ENCODE measurements at places on chromosomes 3 and 15.

- no peak for DNase-seq
Measured at GRCh38 chr3:52769786-52770455, 819 bp downstream of the NEK4 start.

GRCh38 chr3:138479438-138479863 lies 45.0 kb downstream of the ESYT3 start:
- DNase-seq, result no peak

GRCh38 chr3:45597581-45597980 lies 3.0 kb downstream of the LIMD1 start:
- no peak for DNase-seq

DNA sequence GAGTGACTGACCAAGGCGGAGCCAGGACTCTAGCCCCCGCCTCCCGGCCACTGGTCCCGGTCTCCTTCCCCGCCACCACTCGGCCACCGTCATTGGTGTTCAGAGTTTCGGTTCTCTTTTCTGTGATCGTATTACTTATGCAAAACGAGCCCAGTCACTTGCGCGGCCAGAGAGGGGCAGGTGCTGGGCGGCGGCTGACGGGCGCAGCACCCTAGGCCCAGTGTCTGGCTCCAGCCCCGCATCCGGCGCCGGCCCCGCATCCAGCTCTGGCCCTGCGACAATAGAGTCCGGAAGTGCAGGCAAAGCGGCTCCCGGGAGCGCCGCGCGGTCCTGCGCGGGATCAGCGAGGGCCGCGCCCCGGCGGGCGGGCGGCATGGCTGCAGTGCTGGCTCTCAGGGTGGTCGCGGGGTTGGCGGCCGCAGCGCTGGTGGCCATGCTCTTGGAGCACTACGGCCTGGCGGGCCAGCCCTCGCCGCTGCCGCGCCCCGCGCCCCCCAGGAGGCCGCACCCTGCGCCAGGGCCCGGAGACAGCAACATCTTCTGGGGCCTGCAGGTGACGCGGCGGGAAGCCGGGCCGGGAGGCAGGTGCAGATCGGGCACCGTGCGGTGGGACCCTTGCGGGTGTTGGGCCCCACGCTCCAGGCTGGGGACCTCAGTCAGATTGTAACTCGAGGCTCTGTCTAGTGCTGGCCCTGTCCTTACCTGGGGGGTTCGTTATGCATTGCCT lies at the start of gene TMEM62:
TSS of gene TMEM62 (plus strand) at position 157 of the 727 bp plus-strand sequence. CDS start at position 374, 217 bp downstream.
- DNase-seq, result peak; percentile 35

- no peak for DNase-seq
Measured at GRCh38 chr3:133894353-133895207, 1.1 kb downstream of the RAB6B start.

- DNase-seq, result no peak
Measured at GRCh38 chr15:62933386-62933785, 109.2 kb upstream of the TPM1 start.

DNA sequence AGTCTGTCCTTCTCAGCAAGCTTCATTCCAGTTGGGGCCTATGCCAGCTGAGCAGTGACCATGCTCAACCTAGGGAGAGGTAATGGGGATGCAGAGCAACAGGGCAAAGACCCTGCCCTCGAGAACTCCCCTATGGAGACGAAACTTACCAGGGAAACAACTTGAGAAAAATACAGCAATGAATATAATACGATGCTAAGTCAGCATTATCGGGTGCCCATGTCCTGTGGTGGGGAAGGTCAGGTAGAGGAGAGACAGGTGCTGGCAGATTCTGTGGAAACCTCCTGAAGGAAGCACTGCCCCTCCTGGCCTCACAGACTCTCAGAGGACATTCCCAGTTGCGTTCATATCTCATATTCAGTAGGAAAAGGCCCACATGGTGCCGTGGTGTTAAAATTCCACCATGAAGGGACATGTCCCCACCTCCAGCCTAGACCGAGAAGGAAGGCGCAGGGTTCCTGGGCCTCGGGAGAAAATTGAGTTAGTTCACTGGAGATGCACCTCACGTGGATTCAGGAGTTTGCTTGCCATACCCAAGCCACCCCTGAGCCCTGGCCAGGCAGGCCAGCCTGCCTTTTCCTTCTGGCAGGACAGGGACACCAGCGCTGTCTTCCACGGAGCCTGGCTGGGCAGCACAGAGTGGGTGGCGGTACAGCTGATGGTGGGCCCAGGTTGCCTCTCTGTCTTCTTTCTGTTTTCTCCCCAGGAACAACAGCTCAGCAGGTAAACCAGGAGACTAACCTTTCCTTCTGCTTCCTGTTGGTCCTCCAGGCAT lies 62.4 kb downstream of the BOC start:
- no peak for DNase-seq

- no peak for DNase-seq
Measured at GRCh38 chr15:74730619-74731316, 5.4 kb upstream of the CYP1A1 start.

DNA sequence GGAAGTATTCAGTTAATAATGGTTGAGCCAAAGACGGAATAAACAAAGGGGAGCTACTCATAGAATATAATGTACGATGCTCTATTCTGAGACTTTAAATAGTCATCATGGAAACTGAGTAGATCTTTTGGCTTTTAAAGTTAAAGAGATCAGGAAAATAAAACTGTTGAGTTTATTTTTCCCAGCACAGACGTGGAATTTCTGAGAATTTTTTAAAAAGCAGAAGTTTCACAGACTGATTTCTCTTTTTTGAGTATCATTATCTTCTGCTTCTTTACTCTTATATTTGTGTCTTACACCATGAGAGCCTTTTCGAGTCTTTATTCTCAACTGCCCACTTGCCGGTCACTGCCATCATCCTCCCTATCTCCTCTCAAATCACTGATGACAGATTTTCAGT lies 13.2 kb downstream of the P2RY14 start:
- no peak for DNase-seq

GRCh38 chr15:51776952-51777569 lies 25.7 kb downstream of the TMOD2 start:
- DNase-seq, result peak; percentile 22

DNA sequence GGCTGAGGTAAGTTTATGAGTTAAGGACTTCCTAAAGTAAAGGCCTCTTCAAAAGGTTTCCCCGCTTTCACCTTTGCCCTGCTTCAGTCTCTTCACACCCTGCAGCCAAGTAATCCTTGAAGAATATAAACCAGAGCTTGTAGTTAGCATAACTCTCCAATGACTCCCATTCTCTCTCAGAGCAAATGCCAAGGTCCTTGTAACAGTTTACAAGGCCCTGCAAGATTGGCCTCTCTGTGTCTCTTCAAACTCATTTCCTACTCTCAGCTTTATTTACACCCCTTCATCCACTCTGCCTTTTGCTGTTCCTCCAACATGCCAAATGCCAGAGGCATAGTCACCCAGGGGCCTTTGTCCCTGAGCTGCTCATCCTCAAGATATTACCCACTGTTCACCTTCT lies 60.5 kb upstream of the MME start:
- DNase-seq, result no peak

GRCh38 chr3:161316006-161316689 lies 55.2 kb downstream of the SPTSSB start:
- DNase-seq, result no peak

DNA sequence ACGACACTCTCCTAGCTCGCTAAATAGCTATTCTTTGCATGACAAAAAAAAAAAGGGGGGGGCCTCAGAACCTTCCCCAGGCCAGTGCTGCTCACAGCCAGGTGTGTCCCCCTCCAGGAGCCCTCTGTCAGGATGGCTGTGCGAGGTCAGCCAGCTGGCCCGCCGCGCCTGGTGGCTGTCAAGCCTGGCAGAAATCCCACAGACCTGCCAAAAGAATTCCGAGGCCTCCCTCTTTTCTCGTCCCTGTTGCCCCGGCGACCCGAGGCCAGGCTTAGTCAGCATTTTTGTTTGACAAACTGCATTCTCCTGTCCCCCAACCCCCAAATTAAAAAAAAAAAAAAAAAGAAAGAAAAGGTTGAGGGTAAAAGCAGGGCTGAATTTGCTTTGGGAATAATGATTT lies 61.9 kb downstream of the TM4SF4 start:
- DNase-seq, result no peak

DNA sequence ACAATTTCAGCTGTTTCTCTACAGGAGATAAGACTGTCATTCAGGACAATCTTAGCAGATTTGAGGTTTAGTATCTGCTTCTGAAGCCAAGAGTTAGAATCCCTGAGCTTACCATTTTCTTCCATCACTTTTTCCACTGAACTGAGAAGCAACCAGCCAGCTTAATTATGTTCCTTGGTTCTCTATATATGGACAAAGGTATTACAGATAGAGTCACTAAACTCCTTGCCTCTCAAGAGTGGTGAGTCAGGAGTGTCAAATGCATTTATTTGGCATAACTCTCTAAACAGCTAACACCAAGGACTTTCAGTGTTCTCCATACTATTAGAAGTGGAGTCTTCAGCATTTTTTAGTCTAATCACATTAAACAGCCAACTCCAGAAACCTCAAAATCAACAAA lies 239.3 kb downstream of the ALCAM start:
- DNase-seq, result no peak

DNA sequence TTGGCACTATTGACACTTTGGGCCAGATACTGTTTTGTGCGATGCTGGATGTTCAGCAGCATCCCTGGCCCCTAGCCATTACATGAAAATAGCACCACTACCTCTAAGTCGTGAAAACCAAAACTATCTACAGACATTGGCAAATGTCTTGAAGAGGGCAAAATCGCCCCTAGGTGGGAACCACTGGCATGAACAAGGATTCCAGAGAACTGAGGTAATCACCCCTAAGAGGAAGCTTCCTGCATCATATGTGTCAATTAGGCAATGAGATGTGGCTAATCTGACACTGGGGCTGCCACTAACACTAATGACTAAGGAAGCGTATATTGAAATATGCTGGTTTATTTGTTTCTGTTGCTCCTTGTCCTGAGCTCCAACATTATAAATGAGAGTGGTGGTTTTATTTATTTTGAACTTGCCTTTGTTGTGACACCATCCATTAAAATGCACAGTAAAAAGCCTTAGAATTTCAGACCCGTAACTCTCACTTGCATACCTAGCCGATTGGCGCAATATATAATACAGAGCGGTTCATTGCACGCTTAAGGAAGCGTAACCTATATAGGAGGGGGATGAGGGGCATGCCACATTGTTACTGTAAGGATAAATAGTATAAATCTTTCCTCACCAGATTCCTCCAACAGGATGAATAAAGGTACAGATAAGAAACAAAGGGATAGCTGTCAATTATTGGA lies 299.8 kb upstream of the CNTN4 start:
- no peak for DNase-seq

DNA sequence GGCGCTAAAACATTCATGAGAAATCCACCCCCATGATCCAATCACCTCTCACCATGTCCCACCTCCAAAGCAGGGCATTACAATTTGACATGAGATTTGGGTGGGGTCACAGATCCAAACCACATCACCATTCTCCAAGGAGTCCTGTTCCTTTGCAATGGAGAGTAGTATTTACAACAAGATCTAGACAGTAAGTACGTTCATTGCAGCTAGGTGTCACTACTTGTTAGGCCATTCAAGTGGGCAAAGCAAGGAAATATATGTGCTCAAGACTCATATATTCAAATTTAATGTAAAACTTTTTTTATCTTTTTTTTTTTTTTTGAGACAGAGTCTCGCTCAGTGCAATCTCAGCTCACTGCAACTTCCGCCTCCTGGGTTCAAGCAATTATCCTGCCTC lies 79.3 kb downstream of the AQP9 start:
- DNase-seq, result no peak

DNA sequence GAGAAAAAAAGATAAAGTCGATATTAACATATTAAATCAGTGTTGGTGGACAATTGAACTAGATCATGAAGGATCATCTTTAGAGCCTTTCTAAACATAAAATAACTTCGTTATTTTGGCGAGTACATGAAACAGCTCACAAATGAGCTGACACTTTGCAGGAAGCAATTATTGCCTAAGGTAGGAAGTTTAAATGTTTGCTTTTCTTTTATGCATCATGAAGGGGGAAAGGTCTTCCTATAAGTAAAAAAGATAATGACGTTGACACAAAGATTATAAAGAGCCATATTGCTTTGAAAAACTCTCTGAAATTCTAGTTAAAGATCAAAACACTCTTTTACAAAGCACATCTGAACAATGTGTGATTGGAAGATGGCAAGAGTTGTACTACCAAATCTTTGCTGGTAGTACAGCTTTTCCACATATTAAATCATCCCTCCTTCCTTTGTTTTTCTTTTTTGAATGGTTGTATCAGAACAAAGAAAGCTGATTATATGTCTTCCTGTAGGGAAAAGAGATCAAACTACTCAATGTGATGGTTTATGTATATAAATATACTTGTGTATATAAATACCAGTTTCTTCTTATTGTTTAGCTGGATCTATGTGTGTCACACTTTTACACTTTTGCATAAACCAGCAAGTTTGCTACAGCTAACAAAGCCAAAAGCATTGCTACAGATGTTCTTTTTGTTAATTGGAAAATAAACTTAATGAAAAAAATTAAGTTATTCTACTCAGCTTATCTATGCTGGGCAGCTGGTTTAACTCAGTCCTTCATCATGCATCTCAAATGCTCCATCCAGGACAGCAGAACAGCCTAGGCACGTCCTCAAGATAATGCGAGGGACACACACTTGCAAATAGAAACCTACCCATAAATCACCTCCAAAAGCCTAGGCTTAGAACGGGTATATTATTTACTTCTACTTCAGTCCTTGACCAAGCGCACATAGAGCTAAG lies 850.8 kb upstream of the ROBO1 start:
- DNase-seq, result no peak

DNA sequence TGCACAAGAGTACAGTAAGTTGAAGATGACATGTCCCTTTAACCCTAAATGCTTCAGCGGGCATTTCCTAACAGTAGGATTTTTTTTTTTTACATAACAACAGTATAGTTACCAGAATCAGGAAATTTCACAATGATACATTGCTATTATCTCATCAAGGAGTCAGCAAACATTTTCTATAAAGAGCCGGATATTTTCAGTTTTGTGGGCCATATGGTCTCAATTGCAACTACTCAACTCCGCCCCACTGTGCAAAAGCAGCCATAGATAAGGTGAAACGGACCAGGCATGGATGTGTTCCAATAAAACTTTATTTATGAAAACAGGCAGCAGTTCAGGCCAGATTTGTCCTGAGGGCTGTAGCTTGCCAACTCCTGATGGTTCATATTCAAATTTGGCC lies 130.6 kb downstream of the SMAD6 start:
- DNase-seq, result no peak

DNA sequence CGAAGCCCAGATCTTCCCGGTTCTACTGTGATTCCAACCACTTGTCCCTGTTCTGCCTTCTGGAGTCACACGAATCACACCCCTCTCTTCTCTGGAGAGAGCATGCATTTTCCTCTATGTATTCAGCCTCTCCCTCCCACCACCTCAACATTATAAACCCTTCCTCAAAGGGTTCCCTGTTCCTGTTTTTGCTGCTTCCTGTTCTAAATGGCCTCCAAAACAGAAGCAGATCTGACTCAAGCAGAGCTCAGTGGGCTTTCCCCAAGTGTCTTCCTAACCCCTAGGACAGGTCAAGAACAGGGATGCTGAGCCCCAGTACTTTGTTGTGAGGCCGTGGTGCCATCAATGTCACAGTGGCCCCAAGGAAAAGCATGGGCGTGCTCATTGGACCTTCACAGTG lies 75.7 kb upstream of the ARNT2 start:
- no peak for DNase-seq

DNA sequence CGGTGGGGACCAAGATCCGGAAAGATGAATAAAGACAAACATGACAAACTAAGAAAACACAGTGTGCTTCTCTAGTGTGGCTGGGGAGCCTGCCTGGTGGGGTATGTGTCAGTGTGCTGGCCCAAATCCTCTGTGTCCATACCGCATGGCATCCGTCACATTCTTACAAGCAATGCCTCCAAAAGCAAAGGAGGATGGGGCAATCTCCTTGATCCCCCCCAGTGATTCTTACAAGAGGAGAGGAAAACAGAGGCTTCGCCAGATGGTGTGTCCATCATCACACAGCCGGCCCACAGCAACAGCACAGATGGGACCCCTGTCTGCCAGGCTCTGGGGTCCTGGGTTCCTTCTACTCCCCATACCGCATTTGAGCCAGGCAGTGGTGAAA lies 558 bp upstream of the IL17RC start:
- no peak for DNase-seq
